ENCODE measurements at places on chromosomes 4 and X.

DNA sequence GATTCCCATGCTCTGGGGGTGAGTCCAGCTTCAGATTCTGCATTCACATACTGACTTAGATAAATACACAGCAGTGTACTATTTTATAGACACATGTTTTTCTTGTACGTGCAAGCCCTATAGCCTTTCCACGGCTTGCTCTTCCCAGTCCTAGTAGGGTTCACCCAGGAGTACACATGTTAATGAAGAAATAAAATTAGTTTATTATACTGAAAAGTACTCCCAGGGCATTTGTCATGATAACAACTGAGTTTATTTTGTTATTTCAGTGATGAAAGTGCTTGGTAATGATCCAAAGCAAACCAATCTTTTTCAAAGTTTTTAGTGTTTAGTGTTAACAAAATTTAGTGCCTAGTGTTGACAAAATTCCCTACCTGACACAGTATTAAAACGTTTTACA lies 21.3 kb downstream of the MAPK10 start:
- no peak for DNase-seq

DNA sequence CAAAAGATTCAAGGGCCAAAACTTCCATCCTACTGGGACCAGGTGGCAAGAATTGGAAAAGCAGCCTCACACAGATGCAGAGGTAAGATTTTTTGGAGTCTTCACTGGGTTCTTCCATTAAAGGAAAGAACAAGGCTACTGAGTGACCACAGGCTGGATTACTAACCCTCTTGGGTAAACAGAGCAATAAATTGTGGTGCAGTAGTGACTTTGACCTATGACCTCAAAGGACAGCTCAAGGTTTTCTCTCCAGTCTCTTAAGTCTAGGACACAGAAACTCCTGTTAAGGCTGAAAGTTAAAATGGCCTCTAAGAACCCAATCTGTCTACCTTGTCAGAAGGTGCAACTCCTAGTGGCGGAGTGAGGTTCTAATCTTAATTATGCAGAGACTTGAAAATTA lies 464.9 kb downstream of the SMARCA1 start:
- no peak for DNase-seq

DNA sequence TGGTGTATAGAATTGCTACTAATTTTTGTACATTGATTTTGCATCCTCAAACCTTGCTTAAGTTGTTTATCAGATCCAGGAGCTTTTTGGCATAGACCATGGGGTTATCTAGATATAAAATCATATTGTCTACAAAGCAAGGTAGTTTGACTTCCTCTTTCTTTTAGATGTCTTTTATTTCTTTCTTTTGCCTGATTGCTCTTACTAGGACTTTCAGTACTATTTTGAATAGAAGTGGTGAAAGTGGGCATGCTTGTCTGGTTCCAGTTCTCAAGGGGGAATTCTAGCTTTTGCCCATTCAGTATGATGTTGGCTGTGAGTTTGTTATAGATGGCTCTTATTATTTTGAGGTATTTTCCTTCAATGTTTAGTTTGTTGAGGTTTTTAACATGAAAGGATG lies 187.9 kb upstream of the LCORL start:
- no peak for DNase-seq

DNA sequence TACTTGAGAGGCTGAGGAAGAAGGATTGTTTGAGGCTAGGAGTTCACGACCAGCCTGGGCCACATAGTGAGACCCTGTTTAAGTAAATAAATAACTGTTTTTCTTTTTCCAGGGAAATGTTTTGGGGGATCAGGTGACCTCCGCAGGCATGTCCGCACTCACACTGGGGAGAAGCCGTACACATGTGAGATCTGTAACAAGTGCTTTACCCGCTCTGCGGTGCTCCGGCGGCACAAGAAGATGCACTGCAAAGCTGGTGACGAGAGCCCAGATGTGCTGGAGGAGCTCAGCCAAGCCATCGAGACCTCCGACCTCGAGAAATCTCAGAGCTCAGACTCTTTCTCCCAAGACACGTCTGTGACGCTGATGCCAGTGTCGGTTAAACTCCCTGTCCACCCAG lies 30.5 kb downstream of the ZBTB49 start:
- DNase-seq, result no peak

DNA sequence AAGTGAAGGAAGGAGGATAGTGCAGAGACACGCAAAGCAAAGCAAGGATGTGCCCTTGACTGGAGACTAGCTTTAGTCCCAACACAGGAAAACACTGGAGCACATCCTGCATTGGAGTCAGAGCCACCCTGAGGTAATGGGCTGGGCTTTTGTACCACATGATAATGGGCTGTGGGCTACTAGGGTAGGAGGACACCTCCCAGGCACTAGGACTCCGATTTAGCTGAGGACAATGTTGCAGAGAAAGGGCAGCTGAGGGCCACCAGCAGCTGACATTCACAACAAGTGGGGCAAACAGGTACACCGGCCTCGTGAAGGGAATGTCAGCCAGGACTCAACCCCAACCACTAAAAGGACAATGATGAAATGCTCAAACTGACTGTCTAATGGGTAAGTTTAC lies 10.2 kb downstream of the SDAD1 start:
- DNase-seq, result no peak

DNA sequence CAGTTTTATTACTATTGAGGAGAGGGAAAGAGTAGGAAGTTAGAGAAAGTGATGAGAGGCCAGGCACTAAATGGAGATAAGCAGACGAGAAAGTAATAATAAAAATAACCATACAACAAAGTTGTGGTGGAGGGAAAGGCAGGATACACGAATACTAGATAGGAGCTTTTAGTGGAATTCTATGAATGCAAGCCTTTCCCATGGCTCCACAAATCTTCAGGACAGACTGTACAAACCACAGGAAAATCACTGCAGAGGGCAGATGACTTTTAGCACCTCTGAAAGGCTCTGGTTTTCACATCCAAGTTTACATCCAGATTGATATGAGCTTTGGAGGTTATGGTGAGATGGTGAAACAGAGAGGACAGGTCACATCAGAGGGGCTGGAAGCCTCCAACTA lies 41.5 kb downstream of the TNIP3 start:
- no peak for DNase-seq

DNA sequence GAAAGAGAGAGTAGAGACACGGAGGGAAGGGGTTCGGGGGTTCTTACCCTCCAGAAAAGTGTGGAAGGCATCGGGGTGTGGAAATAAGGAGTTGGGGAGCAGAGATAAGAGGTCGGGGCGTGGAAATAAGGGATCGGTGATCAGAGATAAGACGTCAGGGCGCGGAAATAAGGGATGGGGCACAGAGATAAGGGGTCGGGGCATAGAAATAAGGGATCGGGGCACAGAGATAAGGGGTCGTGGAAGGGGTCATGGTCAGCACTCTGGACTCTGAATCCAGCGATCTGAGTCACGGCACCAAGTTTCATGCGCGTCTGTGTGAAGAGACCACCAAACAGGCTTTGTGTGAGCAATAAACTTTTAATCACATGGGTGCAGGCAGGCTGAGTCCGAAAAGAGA lies 119.1 kb downstream of the PCDH10 start:
- no peak for DNase-seq

GRCh38 chr4:32000846-32001488 lies 1280.8 kb downstream of the PCDH7 start:
- no peak for DNase-seq

GRCh38 chr4:153020457-153020856 lies 84.3 kb downstream of the FHDC1 start:
- DNase-seq, result no peak

DNA sequence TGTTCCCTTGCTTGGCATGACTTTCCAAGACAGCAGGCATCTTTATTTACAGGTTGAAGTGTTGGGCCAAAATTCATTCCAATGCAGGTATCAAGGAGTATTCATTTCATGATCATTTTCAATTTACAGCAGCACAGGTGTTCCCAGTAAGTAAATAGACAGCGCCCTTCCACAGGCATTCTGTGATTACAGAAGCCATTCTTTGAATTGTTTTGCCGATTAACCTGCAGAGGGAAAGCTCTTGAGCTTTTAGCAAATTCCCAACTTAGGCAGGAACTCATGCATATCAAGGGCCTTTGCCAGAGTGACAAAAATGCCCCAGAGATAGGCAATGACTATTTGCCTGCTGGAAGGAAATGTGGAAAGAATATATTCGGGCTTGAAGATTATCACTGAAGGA lies 6.8 kb downstream of the TXK start:
- no peak for DNase-seq

- no peak for DNase-seq
Observed at GRCh38 chr4:122259849-122260248, 107.7 kb downstream of the BLTP1 start.

GRCh38 chr4:55125087-55125721 lies at the start of gene KDR:
TSS of gene KDR (minus strand) at chr4:55125595. CDS start at chr4:55125293, 302 bp downstream.
- peak; percentile 7 for DNase-seq

DNA sequence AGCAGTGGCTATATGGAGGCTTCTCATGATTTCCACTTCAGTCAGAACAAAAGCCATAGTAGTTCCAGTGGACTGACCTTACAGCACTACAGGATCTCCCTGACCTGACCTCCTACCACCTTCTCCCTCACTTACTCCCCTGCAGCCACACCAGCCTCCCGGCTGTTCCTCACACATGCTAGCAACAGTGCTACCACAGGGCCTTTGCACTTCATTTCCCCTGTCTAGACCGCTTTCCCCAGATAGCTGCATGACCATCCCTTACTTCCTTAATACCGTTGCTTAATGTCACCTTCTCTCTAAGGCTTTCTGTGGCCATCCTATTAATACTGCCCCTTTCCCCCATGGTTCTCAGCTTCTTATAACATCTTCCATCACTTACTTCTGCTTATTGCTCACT lies 13.1 kb downstream of the GPKOW start:
- DNase-seq, result no peak

GRCh38 chr4:145453163-145453520 lies 28.5 kb upstream of the SMAD1 start:
- no peak for DNase-seq

GRCh38 chrX:130799393-130799792 lies 103.6 kb downstream of the ENOX2 start:
- no peak for DNase-seq

DNA sequence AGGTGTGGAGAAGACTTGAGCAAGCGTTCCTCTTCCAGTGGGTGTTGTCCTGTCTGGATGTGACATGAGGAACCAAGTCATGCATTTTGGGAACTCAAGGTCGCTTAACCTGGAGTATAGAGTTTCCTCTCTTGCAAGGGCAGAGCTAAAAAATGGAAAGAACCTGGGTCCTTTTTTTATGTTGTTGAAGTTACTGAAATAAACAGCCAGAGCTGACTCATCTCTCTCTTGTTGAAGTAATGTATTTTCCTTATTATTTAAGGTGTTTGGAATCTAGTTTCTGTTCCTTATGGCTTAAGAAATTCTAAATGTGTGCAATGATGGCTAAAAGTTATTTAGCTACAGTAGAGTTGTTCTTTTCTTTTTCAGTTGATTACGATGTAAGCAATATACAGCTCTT lies 314.5 kb downstream of the CAMK2D start:
- no peak for DNase-seq

GRCh38 chr4:22707390-22707789 lies 14.7 kb downstream of the GBA3 start:
- DNase-seq, result no peak

GRCh38 chr4:140499391-140499790 lies 1.3 kb upstream of the MGAT4D start:
- DNase-seq, result no peak

- DNase-seq, result no peak
Observed at GRCh38 chr4:11250510-11250909, 178.2 kb downstream of the HS3ST1 start.

- no peak for DNase-seq
Observed at GRCh38 chr4:38366456-38366855, 297.5 kb upstream of the KLF3 start.

GRCh38 chr4:37748485-37748884 lies 62.3 kb upstream of the RELL1 start:
- no peak for DNase-seq

DNA sequence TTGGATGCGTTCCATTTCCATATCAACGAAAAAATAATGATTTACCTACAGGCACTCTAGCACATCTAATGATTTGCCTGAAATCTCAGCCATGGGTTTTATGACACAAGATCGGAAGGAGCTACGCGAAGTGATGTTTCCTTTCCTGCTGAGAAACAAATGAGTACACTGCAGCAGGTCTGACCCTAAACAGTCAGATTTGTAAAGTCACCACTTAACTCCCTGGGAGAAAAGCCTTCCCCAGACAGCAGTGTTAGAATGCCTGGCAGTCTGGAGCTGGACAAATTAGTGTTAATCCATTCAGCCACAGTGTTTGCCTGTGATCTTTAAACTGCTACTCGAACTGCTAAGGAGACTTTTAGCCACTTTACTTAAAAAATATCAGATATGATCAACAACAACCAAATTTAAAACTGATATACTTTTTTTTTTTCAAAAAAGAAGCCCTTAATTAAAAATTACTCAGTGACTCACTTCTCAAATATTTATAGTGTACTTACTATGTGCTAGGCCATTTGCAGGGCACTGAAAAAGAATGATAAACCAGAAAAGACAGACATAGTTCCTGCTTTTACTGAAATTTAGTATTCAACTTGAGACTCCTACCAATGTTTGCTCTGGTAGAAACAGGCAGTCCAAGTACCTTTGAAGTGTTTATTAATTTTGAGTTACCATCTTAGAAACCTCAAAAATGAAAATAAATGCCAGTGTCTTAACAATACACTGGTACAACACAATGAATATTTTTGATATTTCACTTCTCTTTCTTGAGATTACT lies 104.5 kb downstream of the SHISA3 start:
- no peak for DNase-seq

DNA sequence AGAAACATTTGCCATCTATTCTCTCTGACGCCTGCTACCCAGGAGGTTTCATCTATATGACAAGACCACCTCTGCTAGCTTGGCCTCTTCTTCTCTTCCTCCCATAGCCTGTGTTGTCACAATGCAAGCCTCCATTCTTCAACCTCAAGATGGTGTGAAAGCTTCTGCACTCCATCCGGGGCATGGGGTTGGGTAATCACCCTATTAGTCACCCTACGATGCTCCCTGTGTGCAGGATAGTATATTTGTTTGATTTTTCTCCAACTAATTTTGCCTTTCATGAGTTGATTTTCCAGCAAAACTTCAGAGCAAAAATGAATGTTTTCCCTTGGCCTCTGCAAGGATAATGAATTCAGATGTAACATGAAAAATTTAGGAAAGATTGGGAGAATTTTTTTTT lies 128.0 kb upstream of the STS start:
- no peak for DNase-seq

GRCh38 chrX:121836000-121836399 lies 788.6 kb downstream of the GLUD2 start:
- no peak for DNase-seq

GRCh38 chrX:38332505-38332904 lies 5.2 kb upstream of the RPGR start:
- DNase-seq, result no peak

DNA sequence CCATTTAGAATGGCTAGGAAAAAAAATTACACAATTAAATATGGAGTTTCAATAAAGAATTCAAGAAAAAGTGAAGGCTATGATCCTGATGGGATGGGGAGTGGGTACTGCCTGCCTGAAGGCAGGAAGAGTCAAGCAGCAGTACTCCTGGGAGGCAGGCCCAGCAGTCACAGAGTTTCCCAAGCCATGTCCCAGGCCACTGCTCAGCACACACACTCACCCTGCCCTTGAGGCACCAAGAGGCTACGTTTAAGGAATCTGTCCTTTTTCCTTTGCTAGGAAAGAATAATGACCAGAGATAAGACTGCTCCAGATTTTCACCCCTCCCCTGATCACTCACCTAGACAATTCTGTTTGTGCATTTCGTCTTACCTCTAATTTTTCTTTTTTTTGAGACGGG lies 30.2 kb downstream of the MAP7D3 start:
- DNase-seq, result no peak

GRCh38 chrX:103253608-103254007 lies 1.3 kb downstream of the TCEAL8 start:
- no peak for DNase-seq

GRCh38 chrX:31420711-31421151 lies 348.9 kb upstream of the FTHL17 start:
- DNase-seq, result no peak

- no peak for DNase-seq
Observed at GRCh38 chr4:55762819-55763218, 56.8 kb upstream of the EXOC1L start.
